ENCODE measurements at places on chromosomes 1 and 21.

- DNase-seq = peak; percentile 17
Observed at GRCh38 chr1:203519053-203519840, 25.3 kb downstream of the OPTC start.

- no peak for DNase-seq
Observed at GRCh38 chr1:110068646-110069403, 1.6 kb downstream of the ALX3 start.

GRCh38 chr1:231279081-231279480 lies 38.1 kb downstream of the GNPAT start:
- DNase-seq = peak; percentile 14

DNA sequence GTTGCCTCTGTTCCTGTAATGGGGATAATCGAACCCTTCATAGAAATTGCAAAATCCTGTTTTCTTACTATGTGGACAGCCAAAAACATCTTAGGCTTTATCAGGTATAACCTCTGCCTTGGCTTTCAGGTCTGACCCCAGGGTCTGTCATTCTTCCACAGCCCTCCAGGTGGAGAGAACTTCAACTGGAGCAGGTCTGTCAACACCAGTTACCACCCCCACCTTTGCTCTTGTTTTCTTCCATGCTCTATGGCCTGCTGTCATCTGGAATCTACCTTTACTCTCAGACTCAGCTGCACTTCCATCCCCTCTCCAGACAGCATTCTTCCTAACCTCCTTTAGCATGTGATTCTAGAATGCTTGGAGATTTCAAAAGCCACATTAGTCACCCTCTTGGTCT lies 10.4 kb upstream of the GJA9 start:
- peak; percentile 17 for DNase-seq

GRCh38 chr1:20185834-20186782 lies at the start of the genes PLA2G2C and UBXN10:
TSS of gene PLA2G2C (minus strand) at chr1:20186518. CDS start at chr1:20177363, 9,155 bp downstream.
TSS of gene UBXN10 (plus strand) at chr1:20186096. CDS start at chr1:20190562, 4,466 bp downstream.
- peak; percentile 23 for DNase-seq

DNA sequence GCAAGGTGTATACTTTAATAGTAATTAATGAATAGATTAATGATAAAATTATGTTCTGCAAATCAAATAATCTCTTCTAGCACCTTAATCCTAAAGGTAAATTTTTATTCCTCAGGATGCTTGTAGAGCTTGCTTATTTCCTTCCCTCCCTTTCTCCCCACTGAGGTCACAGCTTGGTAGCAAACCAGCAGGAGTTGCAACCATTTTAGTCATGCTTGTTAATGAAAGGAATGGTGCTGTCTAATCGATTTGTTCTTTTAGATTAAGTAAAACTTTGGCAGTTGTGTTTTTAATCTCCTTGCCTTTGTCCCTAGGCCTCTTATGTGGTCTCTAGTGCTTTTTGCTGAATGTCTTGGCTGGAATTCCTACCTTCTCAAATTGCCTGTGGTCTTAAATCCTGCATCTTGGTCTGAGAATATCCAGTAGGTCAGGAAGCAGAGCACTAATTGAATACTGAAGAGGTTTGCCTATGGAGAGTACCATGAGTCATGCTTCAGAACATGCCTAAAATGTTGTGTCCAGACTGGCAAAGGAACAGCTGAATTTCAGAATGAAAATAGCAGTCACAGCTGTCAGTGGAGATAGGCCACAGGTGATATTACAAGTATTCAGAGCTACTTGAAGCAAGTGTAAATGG lies 36.3 kb upstream of the RWDD3 start:
- peak; percentile 31 for DNase-seq

DNA sequence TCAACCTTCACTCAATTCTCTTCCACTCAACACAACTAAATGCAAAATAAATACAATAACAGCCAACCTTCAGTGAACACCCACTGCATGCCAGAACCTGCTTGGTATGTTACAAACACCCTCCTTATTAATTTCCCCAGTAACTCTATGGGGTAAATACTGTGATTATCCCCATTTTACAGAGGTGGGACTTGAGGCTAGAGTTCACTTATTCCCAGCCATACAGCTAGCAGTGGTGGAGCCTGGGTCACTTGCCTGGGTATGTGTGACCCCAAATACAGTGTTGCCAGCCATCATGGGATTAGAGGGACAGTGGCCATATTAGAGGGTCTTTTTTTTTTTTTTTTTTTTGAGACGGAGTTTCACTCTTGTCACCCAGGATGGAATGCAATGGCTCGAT lies 1.6 kb downstream of the CPLANE2 start:
- DNase-seq = no peak

- peak; percentile 84 for DNase-seq
Observed at GRCh38 chr1:235972311-235972689, 92.6 kb downstream of the NID1 start.

DNA sequence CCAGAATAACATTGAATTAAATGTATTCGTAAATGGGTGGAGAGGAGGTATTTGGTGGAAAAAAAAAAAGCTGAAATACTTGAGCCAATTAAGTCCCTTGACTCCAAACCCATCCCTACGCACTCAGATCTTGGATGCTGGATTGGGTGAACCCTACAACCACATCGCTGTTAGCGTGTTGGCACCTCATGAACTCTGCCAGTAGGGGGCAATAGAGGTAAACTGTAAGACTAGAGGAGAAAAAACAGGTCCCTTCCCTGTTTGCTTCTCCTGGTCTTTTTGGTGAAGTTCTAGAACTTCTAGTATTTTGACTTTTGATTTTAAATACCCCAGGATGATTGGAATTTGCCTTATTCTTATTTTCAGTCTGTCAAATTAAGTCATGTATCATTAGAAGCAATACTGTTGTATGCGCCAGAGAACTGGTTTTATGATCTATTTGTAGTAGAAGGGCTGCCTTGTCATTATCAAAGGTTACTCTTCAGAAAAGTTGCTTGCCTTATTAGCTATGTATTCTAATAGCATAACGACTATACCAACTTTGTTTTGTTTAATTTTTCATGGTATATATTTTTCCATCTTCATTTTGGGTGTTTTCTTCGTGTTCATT lies 1.9 kb upstream of the OR13G1 start:
- DNase-seq = peak; percentile 49

DNA sequence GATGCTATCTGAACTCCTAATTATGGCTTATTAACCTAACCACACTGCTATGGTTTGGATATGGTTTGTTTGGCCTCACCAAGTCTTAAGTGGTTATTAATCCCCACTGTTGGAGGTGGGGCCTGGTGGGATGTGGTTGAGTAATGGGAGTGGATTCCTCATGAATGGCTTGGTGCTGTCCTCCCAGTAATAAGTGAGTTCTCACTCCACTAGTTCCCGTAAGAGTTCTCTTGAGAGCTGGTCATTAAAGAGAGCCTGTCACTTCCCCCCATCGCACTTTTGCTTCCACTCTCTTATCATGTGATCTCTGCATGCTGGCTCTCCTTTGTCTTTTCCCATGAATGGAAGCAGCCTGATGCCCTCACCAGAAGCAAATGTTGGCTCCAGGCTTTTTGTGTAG lies 328.8 kb downstream of the PLA2G4A start:
- no peak for DNase-seq

DNA sequence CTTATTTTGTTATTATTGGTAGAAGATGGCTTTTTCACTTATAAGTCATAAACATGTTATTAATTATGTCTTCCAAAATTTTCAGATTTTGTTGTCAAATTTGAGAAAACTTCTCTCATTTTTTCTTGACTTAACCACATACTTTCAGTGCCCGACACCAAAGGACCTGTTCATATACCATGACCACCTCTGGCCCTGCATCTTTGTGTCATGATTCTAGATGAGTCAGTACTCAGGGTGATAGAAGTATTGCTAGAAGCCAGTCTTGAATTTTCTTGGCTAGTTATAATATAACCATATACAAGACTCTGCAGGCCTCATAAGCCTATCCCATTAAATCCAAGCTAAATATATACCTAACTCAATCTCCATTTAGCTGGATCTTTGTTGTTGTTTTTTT lies 35.4 kb upstream of the DPH5 start:
- no peak for DNase-seq

- peak; percentile 26 for DNase-seq
Observed at GRCh38 chr1:182552527-182552926, 36.5 kb downstream of the RNASEL start.

DNA sequence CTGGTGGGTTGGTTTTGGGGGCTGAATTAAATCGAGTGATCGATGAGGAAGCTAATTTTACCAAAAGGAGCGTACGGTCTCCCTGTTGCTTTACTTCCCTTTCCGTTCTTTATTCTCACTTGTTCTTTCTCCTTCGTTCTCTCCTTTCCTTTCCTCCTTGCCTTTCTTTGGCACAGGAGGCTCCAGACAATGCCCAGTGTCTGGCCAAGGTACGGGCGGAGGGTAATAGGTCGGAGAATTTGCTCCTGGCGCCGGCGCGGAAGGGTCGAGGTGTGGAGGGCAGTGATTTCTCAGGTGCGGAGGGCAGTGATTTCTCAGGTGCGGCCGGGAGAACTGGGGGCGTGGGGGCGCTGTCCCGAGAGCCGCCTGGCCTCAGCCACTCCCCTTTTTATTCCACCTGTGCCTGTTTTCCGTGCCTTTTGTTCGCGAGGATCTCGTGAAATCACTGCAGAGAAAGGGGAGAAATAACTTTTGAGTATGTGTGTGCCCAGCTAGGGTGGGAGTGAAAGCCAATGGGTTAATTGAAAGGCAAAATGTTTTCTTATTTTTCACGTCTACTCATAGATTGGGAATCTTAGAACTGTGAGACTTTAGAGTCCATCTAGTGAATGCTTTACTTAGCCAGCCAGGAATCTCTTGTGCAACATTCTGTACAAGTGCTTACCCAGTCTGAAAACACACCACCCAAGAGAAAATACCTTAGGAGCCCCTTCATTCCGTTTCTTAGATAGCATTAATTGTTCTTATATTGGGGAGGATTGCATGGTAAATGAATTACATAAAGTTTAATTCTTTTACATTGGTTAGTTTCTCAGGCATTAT lies 1.3 kb downstream of the FNBP1L start:
- peak; percentile 76 for DNase-seq

DNA sequence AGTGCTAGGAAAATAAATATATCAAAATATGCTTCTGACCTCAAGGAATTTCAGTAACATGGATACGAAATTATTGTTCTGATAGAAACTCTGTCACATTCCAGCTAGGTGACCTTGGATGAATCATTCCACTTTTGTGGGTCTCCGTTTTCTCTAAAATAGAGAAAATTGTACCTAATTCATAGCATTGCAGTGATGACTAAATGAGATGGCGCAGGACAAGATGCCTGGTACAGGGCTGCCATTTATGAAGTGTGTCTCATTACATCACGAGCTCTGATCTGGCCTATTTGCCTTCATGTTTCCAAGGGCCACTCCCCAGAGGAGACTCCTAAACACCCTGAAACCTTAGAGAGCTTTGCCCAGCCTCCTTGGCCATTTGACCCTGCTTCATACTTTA lies 480.0 kb upstream of the USP24 start:
- peak; percentile 36 for DNase-seq

DNA sequence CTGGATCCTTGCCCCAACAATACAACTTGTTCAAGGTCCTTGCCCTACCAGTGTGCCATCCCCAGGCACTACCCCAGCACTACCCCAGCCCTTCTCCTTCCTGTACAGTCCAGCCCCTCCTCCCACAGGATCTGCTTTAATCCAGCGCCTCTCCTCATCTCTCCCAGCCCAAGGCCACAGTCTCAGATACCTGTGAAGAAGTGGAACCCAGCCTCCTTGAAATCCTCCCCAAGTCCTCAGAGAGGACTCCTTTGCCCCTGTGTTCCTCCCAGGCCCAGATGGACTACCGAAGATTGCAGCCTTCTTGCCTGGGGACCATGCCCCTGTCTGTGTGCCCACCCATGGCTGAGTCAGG lies 6.5 kb upstream of the CDC20 start:
- no peak for DNase-seq

DNA sequence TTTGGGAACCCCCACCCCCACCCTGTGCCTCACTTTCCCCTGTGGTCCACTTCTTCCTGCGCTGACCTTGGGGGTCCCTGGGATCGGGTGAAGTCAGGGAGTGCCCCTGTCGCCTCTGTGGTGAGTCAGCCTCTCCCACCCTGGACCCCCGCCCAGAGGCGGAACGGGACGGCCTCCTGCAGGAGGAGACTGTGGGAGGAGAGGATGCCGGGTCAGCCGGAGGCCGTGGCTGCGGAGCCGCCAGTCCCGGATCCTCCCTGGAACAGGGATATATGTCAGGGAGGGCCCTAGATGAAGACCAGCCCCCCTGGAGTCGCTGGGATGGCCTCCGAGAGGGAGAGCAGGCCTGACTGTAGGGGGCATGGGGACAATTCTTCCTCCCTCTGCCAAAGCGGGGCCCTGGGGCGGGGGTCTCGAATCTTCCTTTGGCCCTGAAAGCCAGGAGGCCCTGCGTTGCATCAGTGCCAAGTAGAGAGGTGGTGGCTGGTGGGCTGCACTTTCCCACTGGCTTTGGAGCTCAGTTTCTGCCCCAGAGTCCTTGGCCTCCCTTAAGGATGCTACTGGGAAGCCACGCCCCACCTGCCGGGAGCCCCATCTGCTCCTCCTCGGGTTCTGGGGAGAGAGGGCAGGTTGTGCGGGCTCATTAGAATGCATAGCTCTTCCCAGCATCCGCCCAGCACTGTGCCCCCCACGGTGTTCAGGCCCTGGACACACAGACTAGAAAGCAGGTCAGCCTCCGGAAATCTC lies 930 bp downstream of the ARHGEF10L start:
- peak; percentile 64 for DNase-seq

- DNase-seq = no peak
Observed at GRCh38 chr1:226233293-226233692, 9.8 kb downstream of the MIXL1 start.

- DNase-seq = peak; percentile 72
Observed at GRCh38 chr1:235317168-235317567, 10.8 kb downstream of the ARID4B start.

DNA sequence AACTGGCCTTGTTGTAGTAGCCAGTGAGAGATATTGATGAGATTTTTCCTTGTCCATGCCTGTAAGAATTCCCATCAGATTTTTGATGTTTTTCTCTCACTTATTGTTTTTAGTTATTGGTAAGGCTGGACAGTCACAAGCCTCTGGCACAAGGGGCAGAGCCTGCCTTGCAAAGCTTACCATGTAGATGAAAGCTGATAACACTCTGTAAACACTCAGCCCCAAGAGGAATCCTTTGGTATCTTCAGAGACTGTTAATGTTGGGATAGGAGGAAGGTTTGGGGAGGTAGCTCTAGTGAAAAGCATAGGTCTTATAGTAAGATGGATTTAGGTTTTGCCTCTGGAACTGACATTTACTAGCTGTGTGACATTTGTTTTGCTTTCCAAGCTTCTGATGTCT lies 37.7 kb downstream of the MARK1 start:
- no peak for DNase-seq

DNA sequence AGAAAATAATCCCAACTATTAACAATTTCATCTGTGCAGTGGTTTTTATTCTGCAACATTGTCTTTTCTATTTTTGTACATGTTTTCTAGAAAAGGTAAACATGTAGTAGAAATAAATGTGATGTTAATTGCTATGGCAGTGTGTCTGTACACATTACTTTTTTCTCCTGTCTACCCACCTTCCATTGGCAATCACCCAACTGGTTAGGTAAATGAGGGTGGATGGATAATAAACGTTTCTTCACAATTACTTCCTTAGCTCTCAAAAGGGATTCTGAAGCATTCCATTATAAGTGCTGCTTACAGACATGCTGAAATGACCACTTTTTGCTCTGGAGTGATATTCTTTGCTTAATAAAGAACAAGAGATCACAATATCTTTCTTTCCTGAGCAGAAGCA lies 61.4 kb downstream of the MAGI3 start:
- DNase-seq = no peak

Data from GM23248 (cell line).